ENCODE measurements at places on chromosomes 5 and 9.

GRCh38 chr5:82735160-82735789, 341.9 kb downstream of the TMEM167A start:
- DNase-seq, result no peak

DNA sequence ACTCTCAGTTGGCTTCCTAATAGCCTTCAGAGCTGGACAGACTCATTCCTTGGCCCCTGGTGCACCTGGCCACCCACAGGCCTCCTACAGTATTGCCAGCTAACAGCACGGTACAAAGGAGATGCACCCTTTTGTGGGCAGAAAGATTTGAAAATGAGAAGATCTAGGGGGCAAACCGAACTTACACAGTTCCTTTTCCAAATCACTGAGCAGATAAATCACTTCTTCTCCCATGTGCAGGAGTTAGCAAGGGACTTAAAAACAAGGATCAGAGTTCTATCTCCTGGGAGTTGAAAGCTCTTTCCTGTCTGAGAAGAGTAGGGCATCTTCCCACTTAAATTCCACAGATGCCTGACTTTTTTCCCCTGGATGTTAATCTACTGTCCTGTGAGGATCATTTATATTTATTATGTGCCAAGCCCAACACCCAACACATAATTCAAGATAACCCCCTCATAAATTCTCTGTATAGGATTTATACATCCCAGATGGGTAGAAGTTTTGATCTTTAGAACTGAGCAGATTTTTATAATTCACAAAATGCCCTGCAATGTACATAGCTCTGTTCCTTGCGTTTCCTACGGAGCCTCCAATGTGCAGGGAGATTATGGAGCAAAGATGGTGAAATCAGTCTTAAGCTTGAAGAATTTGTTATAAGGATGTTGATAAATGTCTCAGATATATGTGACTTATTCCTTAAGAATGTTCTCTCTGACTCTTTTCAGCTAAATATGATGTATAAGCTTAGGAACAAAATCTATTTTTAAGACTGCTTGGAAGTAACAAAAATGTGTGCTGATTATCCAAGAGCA, 207.2 kb upstream of the DAPK1 start:
- no peak for DNase-seq

GRCh38 chr5:169083394-169084018, 217.4 kb downstream of the SLIT3 start:
- no peak for DNase-seq

DNA sequence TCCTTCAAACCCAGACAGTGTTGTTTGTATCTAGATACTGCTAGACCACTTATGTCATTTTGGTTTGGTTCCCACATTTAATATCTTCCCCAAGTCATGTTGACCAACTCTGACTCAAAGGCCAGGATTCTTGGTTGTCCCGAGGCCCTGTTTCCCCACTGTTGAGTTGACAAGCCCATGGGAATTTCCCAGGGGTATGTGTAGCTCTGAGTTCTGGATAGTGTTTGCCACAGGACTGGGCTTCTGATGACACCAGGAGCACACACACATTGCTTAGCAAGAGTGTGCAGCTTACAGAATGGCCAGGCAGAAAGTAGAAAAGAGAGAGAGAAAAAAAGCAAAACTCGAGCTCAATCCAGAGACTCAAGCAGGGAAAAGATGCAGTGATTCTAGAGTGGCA, 214.4 kb downstream of the NXNL2 start:
- no peak for DNase-seq

GRCh38 chr9:108347463-108348188, 508.2 kb downstream of the ACTL7B start:
- DNase-seq, result no peak

GRCh38 chr9:3997492-3997891, 302.4 kb downstream of the GLIS3 start:
- DNase-seq, result no peak

Measured in GM10248 (cell line).